Ovary (tissue), 10 donors: ENCODE measurements at places on chromosomes 3 and 15.

DNA sequence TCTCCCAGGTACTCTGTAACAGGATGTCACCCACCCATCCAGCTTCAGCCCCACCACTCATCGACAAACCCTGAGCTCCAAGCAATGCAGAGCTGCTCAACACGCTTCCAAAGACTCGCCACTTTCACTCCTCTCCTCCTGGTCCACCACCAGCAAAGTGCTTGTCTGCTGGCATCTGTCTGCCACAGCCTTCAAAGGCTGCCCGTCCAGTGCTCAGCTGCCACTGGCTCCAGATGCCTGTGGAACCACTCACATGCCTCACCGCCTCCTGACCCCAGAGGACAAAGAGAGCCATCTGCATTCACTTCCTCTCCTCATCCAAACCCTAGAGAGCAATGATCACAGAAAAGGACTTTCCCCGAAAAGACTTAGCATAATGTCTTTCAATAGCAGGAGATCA lies 109.5 kb upstream of the OCA2 start:
- no peak for DNase-seq

GRCh38 chr15:40289140-40289775 lies 6.4 kb upstream of the ANKRD63 start:
- no peak for DNase-seq

DNA sequence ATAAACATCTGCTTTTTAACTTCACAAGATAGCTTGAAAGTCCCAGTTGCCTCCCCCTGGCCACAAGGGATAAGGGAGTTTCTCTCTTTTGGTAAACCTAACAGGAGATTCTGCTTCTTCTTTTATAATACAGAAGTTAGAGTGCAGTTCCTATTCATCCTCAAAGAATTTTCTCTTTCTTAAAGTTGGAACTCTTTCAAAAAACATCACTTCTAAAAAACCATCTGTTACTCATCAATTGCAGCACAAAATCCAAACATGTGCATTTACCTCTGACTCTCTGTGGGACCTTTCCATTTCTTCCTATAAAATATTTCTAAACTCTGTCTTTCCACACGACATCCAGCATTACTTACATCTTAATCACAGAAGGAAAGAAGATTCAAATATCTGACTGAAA lies 5.1 kb downstream of the DPH6 start:
- no peak for DNase-seq

- no peak for DNase-seq
These were observed 294.9 kb upstream of the GADL1 start for GRCh38 chr3:31189330-31189729.

DNA sequence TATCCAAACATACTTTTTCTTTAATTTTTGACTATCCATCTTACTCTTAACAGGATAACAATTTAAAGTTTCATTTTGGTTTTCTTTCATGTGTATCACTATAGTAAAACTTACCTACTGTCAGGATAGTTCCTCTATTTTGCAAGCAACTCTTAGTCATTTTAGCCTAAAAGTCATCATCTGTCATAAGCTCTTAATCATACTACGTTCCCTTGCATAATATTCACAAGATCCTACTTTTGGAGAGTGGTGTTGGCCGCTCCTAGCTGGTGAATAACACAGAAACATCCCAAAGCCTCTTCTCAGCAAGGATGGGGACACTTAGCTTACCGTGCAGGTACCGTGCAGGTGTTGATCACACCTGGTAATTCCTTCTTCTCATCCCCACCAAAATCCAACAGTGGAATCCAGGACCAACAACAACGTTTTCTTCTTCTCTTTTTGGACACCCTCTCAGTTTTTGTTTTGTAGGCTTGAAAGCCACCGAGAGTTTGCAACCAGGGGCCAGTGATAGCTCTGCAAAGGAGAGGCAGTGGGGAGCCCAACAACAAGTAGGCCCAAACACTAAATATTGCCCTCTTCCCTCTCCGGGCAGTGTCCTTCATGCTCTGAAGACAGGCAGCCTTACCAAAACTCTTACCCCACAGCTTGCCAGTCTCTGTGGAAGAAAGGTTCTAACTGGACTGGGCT lies 433 bp downstream of the FILIP1L start:
- no peak for DNase-seq

DNA sequence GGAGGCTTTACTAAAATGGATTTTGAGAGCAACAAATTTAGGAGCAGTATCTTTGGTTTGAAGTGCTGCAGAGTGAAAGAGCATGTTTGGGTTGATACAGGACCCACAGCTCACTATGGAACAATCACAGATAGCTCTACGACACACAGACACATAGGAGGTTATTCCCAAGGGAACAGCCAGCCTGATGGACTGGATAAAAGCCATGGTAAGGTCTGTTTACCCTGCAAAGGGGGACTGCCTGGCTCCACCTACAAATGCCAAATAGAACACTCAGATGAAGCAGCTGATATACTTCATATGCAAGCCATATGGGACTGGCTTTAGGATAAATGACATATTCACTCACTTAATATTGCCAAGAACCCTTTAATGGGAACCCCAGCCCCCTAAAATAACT lies 75.4 kb downstream of the CDC25A start:
- DNase-seq, result no peak

DNA sequence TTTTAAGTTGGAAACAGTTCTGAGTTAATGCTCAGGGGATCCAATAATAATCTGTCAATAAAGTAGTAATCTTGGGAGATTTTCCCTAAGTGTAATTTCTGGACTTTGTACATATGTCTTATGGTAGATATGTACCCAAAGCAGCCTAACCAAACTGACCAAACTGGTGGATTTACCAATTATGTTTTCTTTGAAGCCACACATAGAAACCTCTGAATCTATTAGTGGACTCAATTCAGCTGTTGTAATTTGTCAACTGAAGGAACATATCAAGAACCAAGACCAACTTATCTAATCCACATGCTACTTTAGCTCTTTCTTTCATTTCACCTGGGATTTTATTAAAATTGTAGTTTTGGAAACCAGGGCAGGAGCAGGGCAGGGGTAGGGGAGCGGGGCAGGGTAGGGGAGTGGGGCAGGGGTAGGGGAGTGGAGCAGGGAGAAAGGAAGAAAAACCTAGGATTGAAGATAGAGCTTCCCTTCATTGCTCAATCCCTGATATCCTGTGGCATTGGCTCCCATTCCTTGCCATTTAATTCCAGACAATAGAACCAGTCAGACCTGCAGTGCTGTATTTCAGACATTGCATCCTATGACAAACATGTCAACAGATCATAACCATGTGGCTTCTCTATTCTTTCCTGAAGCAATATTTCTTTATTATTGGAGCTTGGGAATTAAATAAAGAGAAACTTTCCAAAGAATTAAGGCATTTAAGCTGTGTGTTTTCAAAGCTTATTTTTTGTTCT lies 101.8 kb downstream of the NFKBIZ start:
- DNase-seq, result no peak

DNA sequence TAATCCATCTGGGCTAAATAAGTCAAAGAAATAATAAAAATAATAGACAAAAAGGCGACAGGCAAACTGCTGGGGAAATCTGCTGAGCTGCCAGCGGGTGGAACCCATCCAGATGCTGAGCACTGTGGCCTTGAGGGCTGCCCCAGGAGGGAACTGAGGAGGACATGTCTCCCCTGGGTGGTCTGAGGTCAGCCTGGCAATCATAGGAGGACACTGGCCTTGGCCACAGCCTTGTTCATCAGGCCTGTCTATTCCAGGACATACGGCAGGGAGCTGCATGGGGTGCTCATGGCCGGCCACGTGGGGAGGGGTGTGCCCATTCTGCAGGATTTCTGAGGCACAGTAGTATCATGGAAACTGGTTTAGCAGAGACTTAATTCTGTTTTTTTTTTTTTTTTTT lies 21.5 kb upstream of the SNRPA1 start:
- no peak for DNase-seq

DNA sequence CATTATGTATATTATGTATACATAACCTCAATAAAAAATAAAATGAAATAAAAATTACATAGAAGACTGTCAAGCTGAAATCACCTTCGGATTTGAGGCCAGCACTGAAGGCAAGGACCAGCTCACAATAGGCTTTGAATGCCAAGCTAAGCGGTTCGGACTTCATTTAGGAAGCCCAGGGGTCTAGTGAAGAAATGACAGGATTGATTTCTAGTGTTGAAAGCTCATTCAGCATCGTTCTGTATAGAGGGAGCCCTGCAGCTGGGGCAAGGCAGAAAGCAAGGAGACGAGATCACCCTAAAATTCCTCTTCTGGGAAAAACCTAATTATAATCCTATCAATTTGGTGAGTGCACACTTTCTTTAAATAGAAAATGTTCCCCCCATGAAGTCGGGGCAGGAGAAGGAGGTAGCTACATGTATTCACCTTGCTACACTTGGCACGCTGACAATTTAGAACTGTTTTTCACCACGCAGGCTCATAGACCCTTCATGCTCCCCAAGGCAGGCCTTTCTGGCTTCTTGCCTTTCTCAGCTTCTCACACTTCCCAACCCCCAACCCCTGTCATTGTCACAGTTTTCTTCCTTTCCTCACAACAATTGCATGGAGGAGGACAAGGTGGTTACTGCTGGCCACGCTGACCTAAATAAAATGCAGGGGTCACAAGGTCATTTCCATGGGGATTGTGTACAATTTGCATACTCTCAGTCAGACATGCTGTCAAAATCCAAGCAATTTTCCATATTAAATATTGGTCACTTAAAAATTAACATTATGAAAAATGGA lies 44.4 kb upstream of the SSR3 start:
- no peak for DNase-seq

GRCh38 chr3:46501702-46502101 lies 3.9 kb downstream of the RTP3 start:
- DNase-seq, result no peak

DNA sequence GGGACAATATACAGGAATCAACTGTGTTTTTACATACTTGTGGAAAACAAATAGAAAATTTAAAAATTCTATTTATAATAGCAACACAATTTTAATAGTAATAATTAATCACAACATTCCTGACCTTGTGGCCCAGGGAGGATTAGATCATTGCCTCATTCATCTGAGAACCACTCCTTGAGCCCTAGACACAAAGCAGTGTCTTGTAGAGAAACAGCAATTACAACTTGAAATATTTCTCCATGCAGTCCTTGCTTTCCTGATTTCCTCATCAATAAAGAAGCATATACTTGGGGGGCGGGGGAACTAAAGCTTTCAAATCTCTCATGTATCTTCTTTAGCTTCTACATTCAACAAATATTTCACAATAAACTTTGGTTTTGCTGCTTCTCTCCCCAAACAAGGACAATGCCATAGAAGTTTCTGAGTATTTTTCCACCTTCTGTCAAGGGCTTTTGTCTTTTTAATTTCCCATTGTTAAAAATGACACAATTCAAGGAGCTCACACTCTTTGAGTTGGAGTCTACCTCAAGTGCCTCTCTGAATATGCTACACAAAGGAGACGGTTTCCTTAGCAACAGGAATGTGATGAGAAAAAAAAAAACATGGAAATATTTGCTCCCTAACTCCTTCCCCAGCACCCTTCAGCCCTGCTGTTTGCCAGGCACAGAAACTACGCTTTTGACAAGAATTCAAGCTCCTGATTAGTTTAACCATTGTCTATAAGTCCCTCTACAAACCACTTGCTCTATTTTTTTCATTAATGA lies 118.8 kb downstream of the ARPP21 start:
- no peak for DNase-seq

DNA sequence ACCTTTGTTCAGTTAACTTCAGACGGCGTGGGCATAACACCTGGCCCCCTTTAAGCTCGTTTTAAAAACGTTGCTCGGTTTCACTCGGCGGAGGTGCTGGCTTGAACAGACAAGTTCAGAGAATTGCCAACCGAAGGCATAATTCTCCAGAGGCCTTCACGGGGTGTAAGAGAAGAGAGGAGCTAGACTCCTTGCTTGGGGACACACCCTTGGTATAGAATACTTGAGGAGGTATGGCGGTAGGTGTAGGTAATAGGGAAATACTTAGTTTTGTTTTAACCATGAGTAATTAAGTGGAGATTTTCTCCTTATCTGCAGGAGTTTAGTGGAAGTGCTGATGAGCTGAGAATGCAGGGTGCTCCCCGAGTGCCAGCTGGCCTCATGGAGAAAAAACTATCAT lies 921 bp downstream of the FBXL2 start:
- no peak for DNase-seq

DNA sequence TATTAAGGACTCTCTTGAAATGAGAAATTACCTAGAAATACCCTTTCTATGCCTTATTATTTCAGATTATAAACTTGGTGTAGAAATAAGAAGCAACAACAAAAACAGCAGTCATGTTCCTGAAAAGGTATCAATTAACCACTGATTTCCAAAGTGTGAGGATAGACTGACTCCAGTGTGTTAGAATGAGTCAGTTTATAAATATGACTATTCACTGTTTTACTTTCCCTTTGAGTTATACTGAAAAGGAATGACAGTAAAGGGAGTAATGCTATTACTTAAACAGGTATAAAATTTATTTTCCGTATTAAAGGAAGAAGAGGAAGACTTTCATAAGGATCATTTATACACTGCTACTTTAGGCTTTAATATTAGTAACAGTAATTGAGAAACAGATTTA lies 12.9 kb downstream of the GMNC start:
- no peak for DNase-seq

DNA sequence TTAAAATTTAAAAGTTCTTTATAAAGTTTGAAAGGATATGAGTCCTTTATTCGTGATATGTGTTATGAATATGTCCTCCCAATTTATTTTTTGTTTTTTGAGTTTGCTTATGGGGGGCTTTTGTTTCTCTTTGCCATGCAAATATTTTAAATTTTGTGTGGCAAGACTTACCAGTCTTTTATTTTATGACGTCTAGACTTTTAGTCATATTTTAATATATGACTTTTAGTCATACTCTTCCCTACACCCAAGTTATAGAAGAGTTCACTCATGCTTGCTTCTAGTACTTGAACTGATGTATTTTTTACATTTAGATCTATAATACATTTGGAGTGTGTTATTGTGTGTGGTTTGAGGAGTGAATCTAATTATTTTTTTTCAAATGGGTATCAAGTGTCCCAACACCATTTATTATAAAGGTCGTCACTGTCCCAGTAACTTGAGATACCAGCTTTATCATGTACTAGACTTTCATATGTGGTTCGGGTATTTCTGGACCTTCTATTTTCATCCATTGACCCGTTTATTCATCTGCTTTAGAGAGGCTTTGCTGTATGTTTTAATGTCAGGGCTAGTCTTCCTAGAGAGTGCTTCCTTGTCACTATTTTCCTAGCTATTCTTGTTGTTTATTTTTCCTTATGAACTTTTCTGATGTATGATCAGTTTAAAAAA lies 755 bp downstream of the PARP15 start:
- DNase-seq, result no peak

DNA sequence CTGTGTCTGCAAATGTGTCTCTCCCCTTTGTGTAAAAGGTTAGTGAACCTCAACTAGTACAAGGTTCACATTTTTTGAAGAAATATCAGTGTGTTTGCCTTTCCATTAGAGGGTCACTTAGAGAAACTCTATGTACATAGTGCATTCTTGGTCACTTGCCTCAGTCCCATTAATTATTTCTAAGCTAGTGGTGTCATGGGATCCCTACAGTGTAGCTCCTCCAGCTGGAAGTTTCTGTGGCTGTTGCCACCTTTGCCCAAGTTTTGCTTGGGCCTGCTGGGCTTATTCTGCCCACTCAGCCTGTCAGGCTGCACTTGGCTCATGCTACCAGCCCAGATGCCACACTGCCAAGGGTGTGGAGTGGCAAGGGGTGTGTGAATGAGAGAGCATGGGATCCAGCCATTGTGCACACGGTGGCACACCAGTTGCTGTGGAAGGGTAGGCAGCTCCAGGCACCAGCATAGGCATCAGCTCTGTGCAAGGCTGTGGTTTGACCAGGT lies 161.7 kb downstream of the ARPP21 start:
- no peak for DNase-seq
